Calu3 (cell line): ENCODE measurements at places on chromosomes 3 and 15.

- DNase-seq = no peak
Observed at GRCh38 chr3:17942856-17943255, 200.4 kb upstream of the TBC1D5 start.

DNA sequence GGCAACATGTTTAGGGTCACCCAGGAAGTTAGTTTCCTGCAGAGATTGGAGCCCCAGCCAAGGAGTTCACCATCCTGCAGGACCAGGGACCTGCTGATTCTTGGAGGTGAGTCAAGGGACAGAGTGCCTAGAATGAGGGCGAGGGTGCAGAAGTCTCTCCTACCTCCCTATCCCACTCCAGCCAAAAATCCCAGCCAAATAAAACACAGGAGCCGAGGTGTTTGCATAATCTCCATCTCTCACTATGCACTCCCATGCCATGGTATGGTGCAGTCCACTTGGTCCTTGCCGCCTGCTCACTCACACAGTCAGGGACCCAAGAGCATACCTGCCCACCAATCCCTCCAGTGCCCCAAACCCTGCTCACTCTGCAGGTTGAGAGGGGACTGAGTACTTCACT is 294.2 kb downstream of the UACA start:
- DNase-seq = no peak

- no peak for DNase-seq
Observed at GRCh38 chr15:90957031-90957790, 2.5 kb downstream of the RCCD1 start.

DNA sequence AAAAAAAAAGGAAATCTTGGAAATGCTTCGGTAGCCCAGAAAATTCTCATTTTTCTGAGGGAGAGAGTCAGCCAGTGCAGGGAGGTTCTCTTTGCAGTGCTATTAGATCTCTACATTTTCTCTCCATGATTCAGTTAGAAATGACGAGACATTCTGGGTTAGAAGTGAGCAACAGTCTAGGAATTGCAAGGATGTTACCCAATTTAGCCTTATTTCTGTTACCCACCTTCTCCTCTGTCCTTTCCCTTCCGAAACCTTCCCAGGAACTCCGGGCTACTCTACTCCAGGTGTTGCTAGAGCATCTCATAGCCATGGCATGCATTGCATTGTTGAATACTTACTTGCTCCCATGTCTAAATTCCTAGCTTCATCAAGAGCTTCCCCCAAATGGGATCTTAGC is 106.8 kb downstream of the EDEM1 start:
- no peak for DNase-seq

GRCh38 chr3:173892547-173892946 is 495.0 kb downstream of the NLGN1 start:
- peak; percentile 23 for DNase-seq

DNA sequence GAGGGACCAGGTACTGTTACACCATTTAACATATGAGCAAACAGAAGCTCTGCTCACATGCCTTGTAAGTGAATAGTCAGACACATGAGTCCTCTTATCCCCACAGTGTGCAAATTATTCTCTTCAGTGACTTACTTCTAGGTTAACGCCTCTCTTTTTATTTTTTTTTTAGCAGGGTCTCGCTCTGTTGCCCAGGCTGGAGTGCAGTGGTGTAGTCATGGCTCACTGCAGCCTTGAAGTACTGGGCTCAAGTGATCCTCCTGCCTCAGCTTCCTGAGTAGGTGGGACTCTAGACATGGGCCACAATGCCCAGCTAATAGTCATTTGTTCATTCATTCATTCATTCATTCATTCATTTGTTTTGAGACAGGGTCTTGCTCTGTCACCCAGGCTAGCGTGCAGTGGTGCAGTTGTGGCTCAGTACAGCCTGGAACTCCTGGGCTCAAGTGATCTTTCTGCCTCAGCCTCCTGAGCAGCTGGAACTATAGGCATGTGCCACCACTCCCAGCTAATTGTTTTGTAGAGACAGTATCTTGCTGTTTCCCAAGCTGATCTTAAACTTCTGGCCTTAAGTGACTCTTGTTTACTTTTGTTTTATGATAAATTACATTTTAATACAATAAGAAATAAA is 94.7 kb downstream of the LRRC28 start:
- DNase-seq = no peak

DNA sequence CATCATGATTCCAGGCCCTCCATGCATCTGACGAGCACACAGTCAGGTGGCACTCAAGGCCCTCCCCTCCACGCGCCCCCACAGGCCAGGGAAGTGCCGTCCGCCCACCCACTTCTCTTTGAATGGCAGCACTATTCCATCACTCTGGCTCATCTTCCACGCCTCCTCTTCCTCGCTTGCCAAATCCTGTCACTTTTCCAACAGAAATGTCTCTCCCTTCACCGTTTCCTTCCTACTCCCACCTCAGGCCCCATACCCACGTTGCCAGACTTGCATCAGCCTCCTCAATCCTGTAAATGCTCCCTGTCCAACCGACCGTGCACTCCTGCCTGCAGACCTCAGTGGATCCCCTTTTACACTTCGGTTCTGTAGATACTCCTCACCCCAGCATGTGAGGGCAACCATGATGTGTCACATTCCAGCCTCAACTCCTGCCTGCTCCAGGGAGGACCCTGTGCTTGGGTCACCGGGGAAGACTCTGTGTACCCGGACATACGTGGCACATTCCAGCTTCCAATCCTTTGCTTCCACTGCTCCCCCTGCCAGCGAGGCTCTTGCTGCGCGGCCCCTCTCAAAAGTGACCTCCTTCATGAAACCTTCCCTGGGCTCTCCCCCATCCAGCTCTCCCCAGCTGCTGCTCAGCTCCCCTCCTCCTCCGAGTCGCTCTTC is 29.6 kb downstream of the ADCY5 start:
- no peak for DNase-seq

DNA sequence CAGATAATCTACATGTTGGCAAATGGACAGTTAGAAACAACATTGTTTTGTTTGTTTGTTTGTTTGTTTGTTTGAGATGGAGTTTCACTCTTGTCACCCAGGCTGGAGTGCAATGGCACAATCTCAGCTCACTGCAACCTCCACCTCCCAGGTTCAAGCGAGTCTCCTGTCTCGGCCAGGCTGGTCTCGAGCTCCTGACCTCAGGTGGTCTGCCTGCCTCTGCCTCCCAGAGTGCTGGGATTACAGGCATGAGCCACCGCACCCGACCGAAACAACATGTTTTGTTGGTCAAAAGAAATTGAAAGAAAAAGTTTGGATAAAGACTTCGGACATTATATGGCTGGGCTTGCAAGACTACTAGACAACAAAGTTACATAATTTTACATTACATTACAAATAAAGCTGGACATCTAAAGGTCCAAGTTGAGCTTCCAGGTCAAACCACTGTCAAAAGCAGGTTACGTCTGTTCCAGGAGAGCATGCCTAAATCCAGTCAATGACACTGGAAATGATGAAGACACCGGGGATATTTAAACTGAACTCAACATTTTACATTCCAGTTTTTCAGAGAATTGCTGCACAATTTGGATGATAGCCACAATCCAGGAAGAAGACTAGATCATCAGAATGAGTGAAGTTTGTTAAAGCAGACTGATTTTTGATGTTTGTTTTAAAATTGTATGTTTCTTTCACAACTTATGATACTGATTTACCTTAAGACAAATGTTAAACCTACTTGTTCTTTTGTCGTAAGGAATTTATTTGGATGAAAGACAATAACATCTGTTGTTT is 18.6 kb downstream of the SERP1 start:
- DNase-seq = no peak

DNA sequence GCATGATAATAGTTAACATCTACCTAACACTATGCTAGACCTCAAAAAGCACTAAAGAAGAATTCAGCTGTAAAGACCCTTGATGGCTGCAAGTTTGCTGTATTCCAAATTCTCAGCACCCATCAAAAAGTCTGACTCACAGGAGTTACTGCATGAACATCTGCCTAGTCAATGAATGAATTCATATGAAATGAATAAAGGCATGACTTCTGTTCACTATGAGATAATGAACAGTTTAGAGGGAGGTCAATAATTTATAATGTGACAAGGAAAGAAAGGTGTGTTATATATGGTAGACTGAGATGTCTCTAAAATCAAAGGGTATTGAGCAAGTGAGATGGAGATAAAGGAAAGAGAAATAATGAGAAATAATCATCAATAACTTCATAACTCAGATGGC is 508.2 kb upstream of the TGFBR2 start:
- no peak for DNase-seq

DNA sequence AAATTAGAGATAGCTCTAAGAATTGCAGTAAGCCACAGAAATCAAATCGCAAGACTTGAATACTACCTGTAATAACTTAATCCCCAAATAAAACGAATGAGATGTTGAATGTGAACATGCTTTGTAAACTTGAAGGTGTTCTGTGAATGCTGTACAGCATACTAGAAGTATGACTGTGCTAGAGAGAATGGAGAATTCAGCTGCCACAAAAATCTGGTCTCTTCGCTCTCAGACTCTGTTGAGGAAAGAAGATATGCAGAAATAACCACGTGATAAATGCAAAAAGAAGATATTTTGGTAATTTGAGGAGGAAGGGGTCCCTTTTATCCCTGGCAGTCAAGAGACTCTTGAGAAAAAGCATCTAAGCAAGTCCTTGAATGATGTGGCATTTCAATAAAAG is 37.3 kb downstream of the ZBTB38 start:
- no peak for DNase-seq

DNA sequence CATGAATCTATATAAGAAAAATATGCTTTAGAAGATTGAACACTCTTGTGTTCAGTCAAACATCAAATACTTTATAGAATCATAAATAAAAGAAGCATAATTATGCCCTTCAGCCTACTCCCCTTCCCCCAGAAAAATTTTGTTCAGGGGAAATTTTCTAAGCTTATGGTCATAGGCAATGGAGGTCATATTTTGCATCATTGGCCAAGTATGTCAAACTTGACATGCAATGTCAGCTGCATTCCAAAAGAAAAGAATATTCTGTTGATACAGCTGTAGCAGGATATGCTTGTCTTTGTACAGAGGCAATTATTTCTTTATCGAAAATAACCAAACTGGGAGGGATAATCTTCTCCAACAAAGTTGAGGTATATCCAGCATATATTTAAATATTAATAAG is 328.2 kb downstream of the ZIC1 start:
- DNase-seq = no peak

GRCh38 chr3:24323272-24323671 is 171.4 kb downstream of the THRB start:
- no peak for DNase-seq

DNA sequence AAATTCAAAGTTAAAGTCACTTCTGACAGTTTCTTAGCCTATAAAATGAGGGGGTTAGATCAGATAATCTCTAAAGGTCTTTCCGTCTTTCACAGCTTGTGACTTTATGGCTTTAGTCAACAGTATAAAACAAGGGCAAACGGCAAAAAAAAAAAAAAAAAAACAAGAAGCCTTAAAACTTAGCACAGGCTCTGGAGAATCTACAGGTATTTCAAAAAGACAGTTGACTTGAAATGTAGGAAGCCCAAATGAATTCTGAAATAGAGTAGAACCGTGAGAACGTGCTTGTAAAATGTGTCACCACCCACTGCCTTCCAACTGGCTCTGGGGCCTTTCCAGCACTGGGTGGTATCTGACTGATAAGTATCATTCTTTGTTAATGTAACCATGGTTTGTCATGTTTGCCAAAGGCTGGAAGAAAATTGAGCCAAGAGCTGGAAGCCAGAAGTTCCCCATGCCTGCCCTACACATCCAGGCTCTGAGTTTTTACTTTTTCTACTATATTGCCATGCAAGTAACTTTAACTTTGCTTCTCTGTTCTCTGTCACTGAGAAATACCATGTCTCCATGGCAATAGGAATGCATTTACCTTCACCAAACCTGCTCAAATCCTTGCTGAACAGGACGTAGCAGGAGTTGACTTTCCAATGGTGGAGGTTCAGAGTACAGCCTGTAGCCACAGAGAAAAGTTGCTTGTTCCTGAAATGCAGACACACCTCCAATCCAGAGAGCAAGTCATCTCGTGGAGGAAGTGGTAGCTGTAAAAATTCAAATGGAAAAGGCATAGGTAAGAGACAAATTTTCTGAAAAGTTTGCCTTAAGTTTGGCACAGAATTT is 35.8 kb upstream of the THSD4 start:
- DNase-seq = peak; percentile 30

DNA sequence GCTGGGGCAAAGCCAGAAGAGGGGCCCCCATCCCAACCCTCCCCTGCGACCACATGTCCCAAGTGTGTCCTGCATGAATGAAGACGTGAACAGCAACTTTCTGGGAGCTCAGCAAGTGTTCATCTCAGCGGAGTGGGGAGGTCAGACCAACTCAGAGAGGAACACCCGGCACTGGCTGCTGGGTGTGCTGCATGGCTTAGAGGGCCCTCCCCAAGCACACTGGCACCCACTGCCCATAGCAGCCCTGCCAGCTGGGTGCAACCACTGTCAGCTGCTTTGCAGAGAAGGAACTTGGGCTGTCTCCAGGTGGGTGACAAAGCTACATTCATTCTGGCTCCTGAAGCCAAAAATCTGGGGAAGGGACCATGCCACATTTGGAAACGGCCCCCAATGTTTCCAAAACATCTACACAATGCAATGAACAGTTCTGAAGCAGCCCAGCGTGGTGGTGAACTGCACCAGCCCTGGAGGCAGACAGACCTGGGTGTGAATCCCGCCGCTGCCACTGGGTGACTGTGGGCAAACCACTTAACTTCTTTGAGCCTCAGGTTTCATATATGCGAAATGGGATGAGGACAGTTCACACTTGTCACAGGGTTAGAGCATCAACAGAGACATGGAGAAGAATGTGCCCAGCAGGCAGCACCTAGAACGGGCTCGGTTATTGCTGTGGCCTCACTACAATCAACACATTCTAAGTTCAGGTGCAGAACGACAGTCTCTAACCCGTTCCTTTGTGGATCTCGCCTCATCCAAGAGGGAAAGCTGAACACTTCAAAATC is 145.4 kb downstream of the NUP210 start:
- DNase-seq = no peak

GRCh38 chr3:6448011-6448410 is 412.9 kb upstream of the GRM7 start:
- no peak for DNase-seq

GRCh38 chr15:22949074-22949547 is 31.1 kb downstream of the CYFIP1 start:
- no peak for DNase-seq

DNA sequence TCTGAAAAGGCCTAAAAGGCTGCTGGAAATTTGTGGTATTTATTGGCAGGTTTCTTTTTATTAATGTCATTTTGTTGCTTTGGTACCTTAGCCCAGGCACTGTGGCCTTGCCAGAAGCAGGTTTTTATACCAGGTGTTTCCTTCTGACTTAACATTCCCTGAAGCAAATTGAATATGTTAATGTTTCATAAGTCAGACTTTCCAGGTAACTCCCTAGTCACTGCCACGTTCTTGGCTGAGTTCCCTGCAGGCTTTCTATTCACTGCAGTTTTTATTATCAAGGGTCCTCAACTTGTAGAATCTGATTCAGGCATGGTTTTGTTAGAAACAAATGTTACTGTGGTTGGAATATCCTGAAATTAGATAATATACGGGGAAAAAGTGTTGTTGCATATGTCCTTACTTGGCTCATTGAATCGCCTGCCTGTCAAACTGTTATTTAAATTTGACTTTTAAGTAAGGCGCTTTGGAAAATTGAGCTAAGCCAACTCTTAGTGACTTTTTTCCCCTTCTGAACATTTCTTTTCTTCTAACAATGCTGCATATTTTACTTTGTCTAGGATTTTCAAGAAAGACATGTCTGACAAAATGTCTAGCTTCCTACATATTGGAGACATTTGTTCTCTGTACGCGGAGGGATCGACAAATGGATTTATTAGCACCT is 22.9 kb downstream of the ITPR1 start:
- no peak for DNase-seq
